GM23338 (cell line): ENCODE measurements at places on chromosomes 5 and 9.
A peak's percentile ranks its signal among the peaks of the same experiment; 100 is the strongest.

DNA sequence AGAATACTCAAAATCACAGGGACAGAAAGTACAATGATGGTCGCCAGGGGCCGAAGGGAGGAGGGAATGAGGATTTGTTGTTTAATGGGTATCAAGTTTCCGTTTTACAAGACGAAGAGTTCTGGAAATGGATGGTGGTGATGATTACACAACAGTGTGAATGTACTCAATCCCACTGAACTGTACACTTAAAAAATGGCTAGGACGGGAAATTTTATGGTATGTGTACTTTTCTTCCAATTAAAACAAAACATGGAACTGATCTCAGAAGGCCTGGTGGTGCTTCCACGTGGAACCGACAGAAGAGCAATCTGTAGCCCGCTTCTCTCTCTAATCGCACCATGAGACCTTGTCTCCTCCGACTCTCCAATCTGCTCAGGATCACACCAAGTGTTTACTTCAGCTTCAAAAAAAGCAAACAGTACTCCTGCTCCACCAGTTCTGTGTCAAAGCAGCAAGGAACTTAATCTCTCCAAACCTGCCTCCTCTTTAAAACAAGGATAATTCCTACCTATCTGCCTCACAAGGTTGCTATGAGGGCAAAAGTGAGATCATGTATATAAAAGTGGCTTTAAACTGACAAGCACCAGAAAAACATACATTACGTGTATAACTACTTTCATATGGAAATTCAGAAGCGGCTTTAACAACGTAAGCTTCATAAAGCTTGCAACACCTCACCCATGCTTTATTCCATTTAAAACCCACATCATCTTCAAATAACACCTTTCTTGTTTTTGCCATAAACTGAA lies 2.1 kb downstream of the ECPAS start:
- DNase-seq, result peak; percentile 32

GRCh38 chr5:136901-137300 lies 44.9 kb downstream of the PLEKHG4B start:
- no peak for DNase-seq

- DNase-seq, result no peak
These were observed 252.4 kb upstream of the NFIL3 start for GRCh38 chr9:91676046-91676445.

- DNase-seq, result no peak
These were observed 488.5 kb downstream of the CTNND2 start for GRCh38 chr5:11415751-11416150.

GRCh38 chr5:1477341-1477740 lies 32.1 kb upstream of the SLC6A3 start:
- DNase-seq, result no peak

GRCh38 chr9:97319395-97319794 lies 11.9 kb downstream of the CCDC180 start:
- no peak for DNase-seq

GRCh38 chr5:72280581-72281069 lies 39.4 kb downstream of the MRPS27 start:
- peak; percentile 68 for DNase-seq

DNA sequence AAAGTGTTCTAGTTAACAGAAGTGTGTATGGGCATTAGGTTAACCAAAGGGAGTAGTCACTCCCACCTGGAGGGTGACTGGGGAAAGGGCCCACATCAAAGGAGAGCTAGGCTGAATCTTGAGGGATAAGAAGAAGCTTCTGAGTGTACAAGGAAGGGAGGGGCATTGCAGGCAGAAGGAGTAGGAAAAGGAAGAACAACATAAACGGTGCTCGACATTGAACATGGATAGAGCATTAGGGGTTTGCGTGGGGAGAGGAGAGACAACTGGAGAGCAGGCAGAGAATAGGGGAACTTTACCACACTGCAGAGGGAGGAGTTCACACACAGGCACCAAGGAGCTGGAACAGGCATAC lies 5.3 kb upstream of the GLRX start:
- DNase-seq, result no peak

DNA sequence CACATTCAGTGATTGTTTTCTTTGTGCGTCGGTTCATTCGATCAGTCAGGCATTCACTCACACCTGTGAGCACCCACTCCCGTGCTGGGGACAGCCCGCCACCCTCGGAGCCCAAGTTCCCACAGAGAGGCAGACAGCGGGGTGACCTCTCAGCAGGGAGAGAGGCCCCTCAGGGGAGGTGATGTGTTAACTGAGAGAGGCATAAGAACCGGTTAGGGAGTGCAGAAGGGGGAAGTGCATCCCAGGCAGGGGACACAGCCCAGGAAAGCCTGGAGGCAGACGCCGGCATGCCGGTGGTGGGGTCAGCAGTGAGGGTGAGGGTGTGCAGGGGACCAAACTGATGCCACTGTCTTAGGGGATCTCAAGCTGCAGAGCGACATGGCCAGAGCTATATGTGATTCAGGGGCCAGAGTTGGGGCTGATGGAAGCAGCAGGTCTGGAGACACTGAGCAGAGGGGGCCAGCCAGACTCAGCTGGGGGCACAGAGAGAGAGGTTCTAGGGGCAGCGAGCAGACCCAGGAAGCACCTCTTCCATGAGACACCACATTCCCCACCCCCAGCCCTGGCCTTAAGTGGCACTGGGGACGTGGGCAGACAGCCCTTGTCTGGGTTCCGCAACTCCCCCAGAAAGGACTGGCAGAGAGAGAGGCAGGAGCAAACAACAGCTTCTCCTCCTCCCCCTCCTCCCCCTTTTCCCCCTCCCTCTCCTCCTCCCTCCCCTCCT lies 35.9 kb downstream of the HK3 start:
- no peak for DNase-seq

DNA sequence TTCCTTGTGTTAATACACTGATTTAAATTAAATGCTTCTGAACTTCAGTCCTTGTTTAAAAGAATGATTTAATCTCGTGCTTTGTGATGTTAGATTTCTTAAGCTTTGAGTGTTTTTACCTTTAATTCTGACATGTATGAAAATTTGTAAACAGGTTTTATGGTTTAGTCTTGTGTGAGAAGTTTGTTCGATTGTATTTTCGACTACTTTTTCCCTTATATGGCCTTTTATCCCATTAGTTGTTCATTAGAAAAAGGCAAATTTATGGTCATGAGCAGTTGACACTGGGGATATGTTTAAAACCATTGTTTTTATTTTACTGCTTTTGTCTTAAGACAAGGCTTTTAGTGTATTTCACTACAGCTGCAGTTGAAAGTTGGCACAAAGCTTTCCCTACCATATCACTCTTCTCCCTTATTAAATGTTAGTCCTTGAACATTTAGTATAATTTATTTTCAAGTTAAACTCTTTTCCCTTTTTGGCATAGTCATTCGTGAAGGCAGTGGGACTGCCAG lies 3.3 kb downstream of the UBE2R2 start:
- no peak for DNase-seq

DNA sequence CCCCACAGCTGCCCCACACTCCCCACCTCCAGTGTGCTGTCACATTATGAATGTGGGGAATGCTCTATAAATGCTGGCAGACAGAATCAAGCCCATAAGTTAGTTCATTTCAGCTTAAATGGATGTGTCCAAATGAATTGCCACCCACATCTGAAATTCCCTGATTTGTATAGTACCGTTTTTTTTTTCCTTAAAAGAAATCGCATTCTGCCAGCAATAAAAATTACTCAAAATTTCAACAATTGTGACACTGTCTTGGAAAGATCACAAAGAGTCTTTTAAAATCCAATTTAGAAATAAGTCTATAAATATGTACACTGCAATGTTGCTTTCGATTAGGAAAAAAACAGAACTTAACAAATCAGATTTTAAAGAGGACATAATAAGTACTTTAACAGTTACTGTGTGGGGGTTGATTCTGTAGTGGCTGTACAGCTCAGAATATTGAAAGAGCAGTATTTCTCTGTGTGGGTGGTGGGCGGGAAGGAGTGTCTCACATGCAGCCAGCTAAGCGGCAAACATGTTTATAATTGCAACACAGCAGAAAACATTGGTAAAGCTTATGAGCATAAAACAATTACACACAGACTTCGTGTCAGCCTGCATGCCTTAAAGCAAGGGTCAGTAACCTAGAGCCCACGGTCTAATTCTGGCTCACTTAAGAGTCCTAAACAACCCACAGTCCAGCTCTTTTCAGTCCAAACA lies 24.9 kb upstream of the CSNK1G3 start:
- no peak for DNase-seq

GRCh38 chr5:83972236-83972635 lies 251.6 kb upstream of the HAPLN1 start:
- no peak for DNase-seq

GRCh38 chr9:108467653-108468324 lies 388.0 kb downstream of the ACTL7B start:
- no peak for DNase-seq

GRCh38 chr5:58641533-58641932 lies 58.7 kb downstream of the RAB3C start:
- peak; percentile 26 for DNase-seq

DNA sequence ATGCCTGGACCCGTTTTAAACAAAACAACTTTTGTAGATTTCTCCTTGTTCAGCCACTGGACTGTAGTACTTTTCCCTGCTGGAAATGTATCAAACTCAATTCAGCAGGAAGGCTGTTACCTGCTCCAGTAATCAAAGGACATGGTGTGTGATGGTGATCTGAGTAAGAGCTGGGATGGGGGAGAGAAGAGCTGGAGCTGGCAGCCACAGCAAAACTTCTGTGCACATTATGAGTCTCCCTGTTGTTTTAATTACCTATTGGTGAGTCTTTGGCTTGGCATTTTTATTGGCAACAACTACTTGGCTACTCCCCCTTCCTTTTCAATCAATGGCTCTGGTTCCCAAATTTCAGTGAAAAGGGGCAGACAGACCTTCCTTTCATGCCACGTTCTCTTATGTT lies 9.7 kb downstream of the NREP start:
- no peak for DNase-seq

DNA sequence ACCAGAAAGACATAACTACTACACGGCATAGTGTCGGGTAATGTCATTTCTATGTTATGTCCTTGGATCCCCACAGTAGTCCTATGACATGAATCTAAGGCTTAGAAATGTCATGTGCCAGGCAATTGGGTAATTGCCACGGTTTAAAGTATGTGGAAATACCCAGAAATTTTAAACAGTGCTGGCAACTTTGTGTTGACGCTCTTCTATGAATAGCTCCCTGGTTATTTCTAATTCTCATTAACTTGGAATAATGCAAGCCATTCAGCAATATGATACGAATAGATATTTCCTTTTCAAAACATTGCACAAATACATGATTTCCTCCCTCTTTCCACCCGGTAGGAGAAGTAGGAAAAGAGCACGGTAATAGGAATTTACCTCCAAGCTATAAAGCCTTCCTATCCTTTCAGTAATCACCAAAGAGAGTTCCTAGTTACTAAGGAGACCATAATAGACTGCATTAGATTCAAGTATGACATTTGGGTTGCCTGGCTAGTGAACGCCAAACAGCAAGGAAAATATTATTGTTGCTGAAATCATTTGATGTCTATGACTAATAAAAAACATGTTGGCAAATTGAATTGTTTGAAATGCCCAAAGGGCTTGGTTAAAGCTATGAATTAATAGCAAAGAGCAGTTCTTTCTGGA lies 168.4 kb downstream of the CCDC192 start:
- no peak for DNase-seq

GRCh38 chr9:114779352-114779845 lies 26.4 kb downstream of the TNFSF15 start:
- DNase-seq, result no peak

DNA sequence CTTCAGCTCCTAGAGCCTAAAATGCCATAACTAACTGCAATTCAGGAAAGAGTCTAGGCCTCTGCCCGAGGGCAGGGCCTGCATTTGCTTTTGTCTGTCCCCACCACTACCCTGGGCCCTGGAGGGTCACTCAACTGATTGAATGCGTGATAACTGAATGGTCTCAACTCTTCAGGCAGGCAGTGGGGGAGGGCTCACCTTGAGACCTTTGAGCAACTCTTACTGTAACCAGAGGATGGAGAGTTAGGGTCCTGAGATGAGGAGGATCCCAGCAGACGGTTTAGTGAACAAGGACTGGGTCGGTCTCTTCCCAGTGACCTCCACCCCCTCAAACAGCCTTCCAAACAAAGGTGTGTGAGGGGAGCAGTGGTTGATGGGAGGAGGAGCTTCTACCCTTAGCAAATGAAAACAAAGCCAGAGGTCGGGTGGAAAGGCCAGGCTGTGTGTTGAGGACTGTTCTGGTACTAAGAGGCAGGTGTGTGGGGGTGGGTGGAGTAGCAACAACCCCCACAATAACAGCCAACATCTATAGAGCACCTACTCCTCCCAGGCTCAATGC lies 59.4 kb downstream of the CXXC5 start:
- peak; percentile 42 for DNase-seq

DNA sequence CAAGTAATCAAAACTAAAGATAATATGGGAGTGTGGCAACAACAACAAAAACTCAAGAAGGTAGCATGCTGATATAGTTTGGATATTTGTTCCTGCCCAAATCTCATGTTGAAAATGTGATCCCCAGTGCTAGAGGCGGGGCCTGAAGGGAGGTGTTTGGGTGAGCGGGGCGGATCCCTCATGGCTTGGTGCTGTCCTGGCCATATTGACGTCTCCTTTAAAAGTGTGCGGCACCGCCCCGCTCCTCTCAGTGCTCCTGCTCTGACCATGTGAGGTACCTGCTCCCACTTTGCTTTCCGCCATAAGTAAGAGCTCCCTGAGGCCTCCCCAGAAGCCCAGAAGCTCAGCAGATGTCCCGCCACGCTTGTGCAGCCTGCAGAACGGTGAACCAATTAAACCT lies 25.6 kb downstream of the MED27 start:
- DNase-seq, result peak; percentile 43

DNA sequence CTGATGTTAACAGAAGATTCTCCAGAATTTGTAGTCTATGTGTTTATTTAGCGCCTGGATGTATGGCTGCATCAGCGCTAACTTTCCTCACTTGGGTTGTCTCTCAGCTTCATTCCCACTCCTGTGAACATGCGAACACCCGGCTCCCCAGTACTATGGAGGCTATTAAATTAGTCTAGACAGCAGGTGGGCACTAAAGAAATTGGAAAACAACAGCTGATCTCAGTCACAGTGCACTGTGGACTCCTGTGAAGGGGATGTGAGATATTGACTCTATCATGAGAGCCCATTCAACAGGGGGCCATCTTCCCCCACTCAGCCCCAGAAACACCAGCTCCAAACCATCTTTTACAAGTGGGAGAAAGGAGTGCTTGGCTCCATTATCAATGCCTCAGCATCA lies 471.0 kb downstream of the KDM4C start:
- no peak for DNase-seq

GRCh38 chr5:172417130-172417841 lies 37.0 kb downstream of the SH3PXD2B start:
- no peak for DNase-seq

GRCh38 chr5:92402045-92402444 lies 1018.9 kb upstream of the ARRDC3 start:
- no peak for DNase-seq

GRCh38 chr9:134522976-134523375 lies 118.6 kb upstream of the COL5A1 start:
- DNase-seq, result no peak
